ENCODE measurements at places on chromosomes 4 and X.

- DNase-seq, result no peak
Observed at GRCh38 chr4:14277505-14277904, 650.0 kb upstream of the BOD1L1 start.

GRCh38 chr4:76280488-76281441 lies 25.8 kb upstream of the STBD1 start:
- no peak for DNase-seq

DNA sequence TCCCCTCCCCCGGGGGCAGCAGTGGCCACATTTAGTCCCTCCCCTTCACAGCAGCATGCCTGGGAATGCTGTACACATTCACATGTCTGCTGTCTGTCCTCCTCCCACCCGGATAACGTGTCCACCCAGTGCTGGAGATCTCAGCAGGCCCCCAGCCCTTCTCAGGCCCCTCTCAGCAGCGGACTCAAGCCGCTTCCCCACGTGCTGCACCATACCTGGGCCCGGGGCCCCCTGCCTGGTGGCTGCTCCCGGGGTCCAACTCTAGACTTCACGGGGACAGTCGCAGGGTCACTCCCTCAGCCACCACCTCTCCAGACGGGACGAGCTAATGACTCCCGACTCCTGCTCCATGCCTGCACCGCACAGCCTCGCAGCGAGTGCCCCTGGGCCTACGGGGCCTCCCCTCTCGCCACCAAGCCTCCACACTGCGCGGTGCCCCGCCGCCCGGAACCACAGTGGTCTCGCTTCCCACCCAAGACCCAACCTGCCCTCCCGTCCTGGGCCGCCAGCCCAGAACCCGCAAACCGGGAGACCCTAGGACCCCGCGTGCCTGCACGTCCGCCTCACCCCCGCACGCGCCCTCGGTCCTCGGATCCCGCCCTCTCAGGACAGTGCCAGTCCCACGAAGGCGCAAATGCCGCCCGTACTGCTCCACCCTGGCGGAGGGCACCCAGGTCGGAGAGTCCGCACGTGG lies 1.3 kb upstream of the PCGF3 start:
- DNase-seq, result no peak

- DNase-seq, result no peak
Observed at GRCh38 chr4:40594261-40595178, 35.1 kb downstream of the RBM47 start.

- no peak for DNase-seq
Observed at GRCh38 chrX:68440442-68440841, 7.1 kb upstream of the OPHN1 start.

GRCh38 chr4:99402765-99403164 lies 32.4 kb downstream of the ADH7 start:
- DNase-seq, result no peak

DNA sequence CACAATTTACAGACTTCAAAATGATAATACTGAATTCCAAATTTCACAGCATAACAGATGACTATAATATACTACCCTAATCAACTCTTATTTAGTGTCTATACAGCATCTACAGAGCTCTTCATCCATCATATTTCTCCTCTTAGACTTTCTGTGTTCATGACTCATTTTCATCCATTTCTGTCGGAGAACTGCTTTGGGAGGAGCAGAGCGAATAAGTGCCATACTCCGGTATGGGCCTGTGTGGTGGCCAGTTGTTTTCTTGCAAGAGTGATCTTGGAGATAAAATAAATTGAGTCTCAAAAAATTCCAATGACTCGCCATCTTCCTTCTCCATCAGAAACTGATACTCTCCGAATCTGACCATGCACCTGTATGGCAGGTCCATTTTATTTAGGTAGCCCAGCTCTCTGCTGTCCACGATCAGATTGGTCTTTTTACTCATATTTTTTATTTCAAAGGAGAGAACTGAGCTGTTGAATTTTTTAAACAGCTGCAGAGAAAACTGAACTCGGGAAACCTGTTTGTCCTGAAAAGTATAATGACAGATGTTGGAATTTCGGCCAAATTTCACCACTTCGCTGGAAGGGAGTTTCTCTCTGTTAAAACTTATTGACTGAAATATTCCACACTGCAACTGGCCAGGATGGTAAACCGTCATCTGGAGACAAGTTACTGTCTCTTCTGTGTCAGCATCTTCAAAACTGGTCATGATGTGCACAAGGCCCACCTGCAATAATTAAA lies 7.8 kb downstream of the TIFA start:
- DNase-seq, result no peak

GRCh38 chrX:120380699-120381098 lies 18.8 kb downstream of the ATP1B4 start:
- DNase-seq, result peak; percentile 6

GRCh38 chrX:136493011-136493410 lies 4.4 kb upstream of the HTATSF1 start:
- no peak for DNase-seq

DNA sequence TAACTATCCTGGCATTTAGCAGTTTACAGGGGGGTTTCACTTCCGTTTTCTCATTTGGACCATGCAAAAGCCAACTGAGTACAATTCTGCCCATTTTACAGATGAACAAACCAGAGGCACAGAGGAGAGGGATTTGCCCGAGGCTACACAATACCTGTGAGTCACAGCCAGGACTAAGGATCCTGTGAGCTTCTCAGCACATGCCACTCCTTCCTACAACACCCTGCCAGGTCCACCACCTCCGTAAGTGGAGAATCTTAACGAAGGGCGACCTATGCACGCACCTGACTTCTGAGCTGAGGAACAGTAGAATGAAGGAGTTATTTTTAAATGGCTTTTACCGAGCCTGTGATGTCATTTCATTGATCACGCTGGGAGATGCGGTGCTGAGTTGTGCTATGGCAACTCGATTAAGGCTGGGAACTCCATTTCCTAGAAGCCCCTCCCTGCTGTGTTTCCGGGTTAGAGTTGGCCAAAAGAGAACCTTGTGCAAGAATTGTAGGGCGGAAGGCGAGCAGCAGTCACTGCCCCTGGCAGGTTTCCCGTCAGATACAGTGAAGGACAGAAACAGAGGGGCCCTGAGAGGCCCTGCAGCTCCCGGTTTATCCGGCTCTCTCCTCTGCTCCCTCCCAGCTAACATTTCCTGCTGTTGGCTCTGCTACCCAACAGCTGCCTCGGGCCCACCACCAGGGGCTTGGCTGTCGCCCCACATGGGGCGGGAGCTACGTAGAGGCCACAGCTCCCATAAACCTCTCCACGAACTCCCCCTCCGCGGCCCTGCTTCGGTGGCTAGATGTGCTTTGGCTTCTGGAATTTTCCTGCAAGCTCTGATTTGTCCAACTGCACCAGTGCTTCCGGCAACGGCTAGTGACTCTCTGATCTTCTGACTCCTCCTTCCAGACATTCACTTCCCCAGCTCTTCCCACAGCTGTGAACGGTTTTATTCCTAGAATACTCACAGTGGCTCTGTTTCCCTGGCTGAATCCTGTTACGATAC lies 75.1 kb upstream of the USP9X start:
- DNase-seq, result peak; percentile 32

DNA sequence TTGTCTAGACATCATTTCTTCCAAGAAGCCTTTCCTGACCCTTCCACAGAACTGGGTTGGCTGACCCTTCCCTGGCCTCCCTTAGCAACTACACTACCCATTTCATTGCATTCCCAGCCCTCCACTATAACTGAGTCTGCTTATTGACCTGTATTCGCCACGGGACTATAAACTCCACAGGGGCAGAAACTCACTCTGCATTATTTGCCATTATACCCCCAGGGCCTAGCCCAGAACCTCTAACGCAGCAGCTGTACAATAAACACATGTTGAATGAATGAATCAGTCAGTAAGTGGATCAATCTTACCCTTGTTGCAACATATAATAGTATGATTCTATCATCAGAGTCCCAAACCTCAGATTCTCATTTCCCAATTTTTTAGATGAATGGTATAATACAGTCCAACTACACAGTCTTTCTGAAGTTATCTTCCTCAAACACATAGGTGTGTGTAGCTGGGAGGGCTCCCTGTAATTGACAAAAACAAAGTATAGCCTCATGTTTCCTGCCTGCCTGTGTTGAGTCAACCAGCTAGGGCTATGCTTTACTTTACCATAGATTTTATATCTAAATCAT lies 209.3 kb downstream of the CHIC2 start:
- DNase-seq, result no peak

DNA sequence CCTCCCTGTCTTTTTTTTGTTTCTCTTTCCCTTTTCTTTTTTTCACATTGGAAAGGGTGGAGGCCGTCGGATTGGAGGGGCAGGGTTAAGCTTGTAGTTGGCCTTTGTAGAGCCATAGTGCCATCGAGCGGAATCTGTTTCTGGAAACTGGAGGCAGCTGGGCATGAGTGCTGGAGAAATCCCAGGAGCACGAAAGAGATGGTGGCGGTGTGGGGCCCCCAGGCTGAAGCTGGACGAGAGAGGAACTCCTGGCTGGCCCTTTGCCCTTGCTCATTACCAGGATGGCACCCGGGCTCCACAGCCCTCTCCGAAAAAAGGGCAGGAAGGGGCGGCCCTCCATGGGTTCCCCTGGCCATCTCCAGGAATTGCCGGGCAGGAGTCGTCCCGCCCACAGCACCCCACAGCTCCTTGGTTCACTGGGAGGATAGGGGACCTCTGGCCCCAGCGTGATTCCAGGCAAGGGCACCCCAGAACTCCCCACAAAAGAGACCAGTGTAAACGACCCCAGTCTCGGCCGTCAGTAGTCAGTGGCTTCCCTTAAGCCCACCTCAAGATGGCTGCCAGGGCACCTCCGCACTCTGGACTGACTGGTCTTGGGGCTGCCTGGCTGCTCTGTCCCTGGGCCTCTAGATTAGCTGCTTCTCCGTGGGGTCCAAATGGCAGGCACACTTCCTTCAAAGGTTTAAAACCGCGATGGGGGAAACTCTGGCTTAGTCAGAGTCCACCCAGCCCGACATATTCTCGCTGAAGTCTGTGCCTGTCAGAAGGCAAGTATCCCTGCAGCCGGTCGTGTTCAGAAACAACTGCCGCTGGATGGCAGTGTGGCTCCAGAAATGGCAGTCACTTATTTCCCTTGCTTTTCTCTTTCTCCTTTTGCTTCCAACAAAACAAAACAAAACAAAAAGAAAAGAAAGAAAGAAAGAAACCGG lies 74.1 kb downstream of the NBDY start:
- DNase-seq, result peak; percentile 24

DNA sequence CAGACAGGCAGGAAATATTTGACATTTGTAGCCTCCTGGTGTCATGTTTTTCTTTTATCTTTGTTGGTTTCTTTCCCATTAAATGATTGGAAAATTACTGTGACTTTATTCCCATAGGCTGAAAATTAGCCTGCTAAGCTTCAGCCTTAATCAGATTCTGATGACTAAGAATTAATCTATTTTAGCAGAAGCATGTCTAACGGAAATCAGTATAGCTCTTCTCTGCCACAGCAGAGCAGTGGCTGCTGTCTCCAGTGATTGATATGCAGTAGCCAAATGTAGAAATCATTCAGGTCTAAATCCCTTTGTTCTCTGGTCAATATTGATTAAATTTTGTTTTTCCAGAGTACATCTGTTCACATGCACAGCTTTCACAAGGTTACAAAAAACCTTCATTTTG lies 199.3 kb downstream of the GC start:
- DNase-seq, result no peak

GRCh38 chr4:53906606-53907190 lies 157.7 kb downstream of the CHIC2 start:
- DNase-seq, result no peak

- DNase-seq, result no peak
Observed at GRCh38 chrX:8548446-8548845, 83.8 kb downstream of the VCX3B start.

DNA sequence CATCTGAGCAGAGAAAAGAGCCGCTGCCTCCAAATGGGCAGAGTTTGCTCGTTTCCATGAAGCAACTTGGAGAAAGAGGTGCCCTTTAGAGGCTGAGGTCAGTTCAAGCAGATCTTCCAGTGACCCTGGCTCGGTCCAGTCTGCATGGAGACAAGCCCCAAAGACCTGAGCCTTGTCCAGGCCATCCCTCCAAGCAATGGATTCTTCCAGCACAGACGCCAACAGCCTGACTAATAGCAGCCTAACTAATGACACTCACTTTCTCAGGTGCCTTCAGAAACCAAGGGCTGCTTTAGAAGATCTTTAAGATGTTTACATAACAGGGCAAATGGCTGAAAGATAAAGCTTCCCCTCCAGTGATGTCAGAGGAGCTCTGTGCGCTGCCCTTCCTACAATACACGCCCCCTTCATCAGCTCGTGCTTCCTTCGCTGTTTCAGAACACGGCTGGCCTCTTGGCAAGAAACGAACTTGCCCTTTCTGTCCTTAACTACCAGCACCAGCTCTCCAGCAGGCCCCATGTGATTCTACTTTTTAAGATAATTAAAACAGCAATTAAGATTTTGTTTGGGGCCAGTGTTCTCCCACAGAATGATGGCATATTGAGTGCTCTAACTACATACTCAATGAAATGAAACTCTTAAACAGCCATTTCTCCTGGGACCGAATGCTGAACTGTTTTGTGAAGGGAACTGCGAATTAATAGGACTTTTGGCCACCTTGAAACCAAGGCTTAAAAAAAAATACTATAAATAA lies 119.0 kb downstream of the GPR143 start:
- no peak for DNase-seq

DNA sequence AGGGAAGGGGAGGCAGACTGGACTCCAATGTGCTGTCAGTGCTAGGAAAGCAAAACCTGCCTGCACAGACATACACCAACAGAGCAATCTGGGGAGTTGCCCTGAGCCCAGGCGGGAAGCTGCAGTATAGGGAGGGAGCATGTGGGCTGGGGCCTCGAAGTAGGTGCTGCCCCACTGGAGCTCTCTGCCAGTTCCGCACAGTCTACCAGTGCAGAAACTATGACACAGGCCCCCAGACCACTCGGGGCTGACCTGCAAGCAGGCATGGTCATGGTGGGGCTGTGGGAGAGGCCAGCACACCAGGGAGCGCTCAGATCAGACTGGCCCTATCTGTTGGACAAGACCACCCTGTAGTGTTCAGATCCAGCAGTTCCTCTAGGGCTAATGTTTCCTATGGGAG lies 344.1 kb upstream of the TRAM1L1 start:
- no peak for DNase-seq

GRCh38 chr4:87054900-87055299 lies 120.1 kb downstream of the AFF1 start:
- DNase-seq, result no peak

GRCh38 chrX:1094566-1095333 lies 117.7 kb downstream of the CRLF2 start:
- no peak for DNase-seq

- no peak for DNase-seq
Observed at GRCh38 chrX:8043546-8043945, 116.3 kb upstream of the PNPLA4 start.

DNA sequence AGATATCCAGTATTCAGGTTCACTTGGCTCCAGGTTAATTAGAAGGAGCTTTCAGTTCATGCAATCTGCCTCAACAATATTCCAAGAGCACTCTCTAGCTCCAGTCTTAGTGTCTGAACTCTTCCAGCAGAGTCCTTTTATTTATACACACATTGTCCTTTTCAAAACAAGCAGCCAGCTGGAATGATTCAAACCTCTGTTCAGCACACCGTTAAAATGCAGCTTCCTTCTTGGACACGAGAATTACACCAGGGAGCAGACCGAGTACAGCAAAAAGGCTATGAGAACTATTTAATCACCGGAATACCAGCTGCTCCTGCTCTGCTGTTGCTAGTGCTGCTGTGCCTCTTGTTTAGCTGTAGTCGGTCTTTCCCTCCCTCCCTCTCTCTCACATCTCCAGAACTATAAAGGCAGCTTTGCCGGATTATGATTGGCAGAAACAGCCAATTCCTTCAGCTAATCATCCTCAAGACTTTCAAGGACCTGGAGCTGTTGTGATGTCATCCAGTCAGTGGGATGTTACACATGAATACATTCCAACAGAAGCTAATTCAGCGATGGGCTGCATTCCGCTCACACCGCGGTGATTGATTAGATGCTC lies at the start of gene NDST4:
TSS of gene NDST4 (minus strand) at position 115 of the 601 bp plus-strand sequence. CDS start 36,584 bp downstream, outside the sequence.
- no peak for DNase-seq
